SW 1271 (cell line): ENCODE measurements at places on chromosomes 2 and 18.

DNA sequence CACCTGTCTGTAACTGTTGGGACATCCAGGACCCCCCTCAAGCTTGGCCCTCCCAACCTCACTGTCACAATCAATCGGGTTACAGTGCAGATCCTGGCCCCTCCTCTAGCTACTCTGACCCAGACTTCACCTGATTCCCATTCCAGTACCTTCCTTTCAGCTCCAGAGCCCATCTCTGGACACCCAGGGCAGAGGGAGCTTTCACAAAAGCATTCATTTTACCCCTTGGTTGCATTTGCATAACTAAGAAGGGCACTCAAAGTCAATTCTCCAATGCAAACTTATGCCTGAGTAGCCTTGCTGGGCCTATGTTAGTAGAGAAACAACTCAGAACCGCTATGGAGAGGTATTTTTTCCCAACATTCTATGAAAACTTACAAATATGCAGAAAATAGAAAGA is 7.4 kb downstream of the ZAP70 start:
- no peak for DNase-seq

- no peak for DNase-seq
Observed at GRCh38 chr2:233223059-233223894, 28.2 kb upstream of the ATG16L1 start.

- DNase-seq: no peak
Observed at GRCh38 chr2:200199005-200199404, 107.5 kb upstream of the SPATS2L start.

DNA sequence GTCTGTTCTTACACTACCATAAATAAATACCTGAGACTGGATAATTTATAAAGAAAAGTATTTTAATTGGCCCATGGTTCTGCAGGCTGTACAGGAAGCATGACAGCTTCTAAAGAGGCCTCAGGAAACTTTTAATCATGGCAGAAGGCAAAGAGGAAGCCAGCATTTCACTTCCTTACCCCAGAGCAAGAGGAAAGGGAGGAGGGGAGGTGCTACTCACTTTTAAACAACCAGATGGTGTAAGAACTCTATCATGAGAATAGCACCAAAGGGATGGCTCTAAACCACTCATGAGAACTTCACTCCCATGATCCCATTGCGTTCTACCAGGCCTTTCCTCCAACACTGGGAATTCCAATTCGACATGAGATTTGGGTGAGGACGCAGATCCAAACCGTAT is 344.4 kb upstream of the SLC39A10 start:
- DNase-seq: no peak

DNA sequence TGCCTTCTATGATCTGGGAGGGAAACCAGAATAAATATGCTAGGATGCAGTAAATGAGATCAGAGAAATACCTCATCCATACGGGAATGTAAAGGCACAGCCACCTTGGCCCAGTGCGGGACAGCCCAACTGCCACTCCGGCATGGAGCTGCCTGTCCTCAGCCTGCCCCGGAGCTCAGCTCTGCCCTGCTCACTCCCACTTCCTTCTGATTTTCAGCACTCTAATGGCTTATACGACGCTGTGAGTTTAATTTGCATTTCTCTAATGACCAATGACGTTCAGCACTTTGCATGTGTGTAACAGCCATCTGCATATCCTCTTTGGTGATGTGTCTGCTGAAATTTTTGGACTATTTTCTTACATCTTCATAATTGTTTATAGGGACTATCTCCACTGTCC is 172.5 kb upstream of the RAB6C start:
- no peak for DNase-seq

DNA sequence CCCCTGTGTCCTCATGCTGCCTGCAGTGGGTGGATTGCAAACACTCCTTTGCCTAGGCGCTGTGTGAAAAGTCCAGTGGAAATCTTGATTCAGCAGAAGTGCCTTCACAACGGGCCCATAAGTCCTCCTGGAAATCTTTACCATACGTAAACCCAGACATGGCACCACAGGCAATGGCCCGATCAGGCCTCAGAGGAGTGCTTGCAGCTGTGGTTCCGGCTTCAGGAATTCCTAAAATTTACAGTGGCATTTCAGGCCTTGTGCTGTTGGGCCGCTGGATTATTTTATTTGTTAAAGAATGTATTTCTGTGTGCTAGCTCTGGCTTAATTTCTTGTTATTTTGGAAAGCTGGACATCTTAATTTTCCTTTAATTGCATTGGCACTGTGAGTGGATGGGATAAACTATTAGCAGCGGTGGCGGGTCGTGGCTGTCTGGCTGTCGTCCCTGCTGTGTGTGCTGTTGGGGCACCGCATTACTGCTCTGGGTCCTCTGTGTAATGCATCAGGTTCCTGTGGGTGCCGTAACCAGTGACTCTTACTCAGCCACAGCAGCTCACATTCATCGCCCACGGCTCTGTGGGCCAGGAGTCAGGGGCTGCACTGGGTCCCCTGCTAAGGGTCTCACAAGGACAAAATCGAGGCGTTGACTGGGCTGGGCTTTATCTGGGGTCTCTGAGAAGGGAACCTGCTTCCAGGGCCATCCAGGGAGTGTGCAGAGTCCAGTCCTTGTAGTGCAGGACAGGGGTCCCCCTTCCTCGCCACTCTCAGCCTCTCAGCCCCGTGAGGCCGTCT is 73.1 kb downstream of the RTP5 start:
- no peak for DNase-seq

DNA sequence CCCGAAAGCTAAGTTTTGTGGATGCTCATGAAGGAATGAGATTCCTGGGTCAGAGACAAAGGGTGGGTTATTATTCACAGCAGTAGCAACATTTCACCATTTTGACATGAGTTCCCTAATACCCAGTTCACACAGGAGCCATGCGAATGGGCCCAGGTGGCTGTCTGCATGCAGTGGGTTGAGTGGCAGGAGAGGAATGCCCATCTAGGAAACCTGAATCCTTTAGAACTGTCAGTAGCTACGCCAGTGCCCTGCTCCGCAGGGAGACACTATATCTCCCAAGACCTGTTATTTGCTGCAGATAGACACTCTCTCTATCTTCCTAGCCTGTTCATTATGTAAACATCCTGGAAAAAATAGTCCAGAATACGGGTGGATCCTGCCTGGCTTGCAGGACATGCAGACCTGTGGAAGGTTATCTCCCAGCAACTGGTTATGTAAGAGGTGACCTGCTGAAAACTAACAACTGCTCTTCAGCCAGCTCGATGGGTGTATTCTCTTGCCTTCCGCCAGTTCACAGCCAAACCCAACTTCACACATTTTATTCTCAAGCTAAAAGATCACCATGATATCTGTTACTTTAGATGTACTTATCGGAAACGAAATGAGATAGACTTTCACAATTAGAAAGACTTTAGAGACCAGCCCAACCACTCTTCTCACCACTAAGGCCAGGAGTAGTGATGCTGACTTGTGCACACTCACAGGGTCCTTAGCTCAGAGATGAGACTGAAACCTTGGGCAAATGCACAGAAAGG is 59.1 kb downstream of the MBP start:
- no peak for DNase-seq

- DNase-seq: no peak
Observed at GRCh38 chr2:66069937-66070720, 364.8 kb upstream of the MEIS1 start.

DNA sequence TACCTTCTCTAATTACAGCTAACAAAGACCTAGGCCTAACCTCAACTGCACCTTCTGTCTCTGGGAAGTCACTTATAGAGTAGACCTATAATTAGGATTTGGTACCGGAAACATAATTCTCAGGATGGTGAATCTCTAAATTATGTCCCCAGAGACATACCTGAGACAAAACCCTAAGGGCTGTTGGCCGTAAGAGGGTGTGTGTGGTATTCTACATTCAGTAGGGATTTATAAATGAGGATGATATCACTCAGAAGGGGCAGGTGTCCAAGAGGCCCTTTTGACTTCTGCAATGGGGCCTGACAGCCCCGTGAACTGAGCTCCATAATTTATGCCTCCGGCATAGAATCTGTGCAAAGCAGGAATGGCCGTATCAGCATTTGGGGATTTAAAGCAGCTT is 13.5 kb upstream of the DARS1 start:
- no peak for DNase-seq

GRCh38 chr2:223041527-223042109 is 10.4 kb upstream of the KCNE4 start:
- peak; percentile 53 for DNase-seq

DNA sequence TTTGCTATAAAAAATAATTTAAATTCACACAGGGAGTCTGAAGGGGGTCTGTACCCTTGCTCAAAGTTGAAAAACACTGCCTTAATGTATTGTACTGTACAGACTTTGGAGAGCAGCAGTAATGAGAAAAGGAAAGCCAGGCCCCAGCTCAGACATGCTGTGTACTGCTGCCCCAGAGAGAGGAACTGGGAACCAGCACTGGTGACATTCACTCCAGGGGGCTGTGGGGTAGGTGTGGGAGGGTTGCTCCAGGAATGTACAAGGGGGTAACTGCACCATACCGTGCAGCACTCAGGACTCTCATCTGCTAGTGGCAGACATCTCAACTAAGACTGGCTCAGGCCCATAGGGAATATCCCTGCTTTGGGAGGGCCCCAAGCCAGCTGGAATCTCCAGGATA is 146.0 kb upstream of the RMP24 start:
- DNase-seq: no peak

GRCh38 chr2:49259926-49260325 is 105.6 kb upstream of the FSHR start:
- DNase-seq: no peak

GRCh38 chr2:173354073-173354581 is 545 bp upstream of the CDCA7 start:
- peak; percentile 54 for DNase-seq

GRCh38 chr2:240524963-240525718 is 32.6 kb downstream of the ANKMY1 start:
- DNase-seq: no peak
